ENCODE measurements at places on chromosomes 2 and 18.

- DNase-seq, result no peak
Observed at GRCh38 chr18:22324191-22325131, 93.3 kb downstream of the CTAGE1 start.

DNA sequence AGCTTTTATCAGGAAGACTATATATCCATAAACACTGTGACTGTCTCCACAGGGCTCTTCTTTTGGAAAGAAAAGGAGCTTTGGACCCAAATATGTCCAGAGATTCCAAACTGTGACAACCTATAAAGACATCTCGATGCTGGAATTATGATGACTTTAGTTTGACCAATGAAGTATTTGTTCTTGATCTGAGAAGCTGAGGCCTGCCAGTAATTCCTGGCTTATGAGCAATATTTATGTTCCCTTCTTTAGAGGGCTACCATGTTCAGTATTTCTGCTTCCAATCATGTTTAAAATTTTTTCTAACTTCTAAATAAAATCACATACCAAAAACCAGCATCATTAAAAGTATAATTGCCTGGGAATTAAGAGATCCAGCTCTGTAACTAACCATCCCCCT is 41.1 kb downstream of the FEZ2 start:
- DNase-seq, result no peak

DNA sequence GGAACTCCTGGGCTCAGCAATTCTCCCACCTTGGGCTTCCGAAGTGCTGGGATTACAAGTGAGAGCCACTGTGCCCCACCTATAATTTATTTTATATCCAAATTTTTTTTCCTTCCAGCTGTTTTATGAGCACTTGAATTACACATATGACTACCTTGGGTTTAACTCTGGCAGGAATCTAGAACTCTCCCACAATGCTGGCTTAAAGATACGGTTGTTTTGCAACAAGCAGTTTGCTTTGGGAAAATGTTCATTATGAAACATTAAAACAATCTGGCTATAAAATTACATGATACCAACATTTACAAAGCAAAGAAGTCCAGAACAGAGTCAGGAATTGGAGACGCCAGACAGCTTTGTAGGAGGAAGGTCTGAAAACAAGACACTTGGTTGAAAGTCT is 12.8 kb downstream of the CD302 start:
- DNase-seq, result no peak

DNA sequence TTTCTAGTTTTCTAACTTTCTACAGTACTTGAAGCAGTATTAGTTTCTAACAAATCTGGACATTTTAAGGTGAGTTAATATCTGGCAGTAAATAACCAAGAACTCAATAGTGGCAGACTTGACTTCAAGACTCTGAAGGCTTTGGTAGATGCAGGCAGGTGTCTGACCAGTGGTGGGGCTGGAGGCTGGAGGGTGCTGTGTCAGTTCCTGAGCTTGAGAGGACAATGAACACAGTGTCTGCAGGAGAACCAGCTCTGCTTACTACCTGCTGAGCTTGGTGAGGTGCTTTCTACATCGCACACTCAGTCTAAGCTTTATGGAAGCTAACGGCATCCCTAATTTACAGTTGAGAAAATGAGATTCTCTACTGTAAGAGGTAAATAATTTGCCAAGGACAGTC is 21.2 kb downstream of the ALLC start:
- DNase-seq, result no peak

GRCh38 chr2:9423922-9424272 is 443 bp downstream of the CPSF3 start:
- DNase-seq, result no peak

DNA sequence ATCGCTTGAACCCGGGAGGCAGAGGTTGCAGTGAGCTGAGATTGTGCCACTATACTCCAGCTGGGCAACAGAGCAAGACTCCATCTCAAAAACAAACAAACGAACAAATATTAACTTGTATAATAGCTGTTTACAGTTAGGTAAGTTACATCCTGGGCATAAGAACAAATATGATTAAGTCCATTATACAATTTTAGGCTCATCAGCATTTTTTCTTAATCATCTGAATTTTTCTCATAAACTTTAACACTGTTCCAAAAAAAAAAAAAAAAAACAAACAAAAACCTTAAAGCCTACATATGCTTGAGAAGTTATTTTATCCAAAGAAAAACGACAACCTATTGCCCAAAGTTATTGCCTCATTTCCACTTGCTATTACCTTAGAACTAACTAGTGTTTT is 1042.5 kb downstream of the DPP10 start:
- no peak for DNase-seq

DNA sequence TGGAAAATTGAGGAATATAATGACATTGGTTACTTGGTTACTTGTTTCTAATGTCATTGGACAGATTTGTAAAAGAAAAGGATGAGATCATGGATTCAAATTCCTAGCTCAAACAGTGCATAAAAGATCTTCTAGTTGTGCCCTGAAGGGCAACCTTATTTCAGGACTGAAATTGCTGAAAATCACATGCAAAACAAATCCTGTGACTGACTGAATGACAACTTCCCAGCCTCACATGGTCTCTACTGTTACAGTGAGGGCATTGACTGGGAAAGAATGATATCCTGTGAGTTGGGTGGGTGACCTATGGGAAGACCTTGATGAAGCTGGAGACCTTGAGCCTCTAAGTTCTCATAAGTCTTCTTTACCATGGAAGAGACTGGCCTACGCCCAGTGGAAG is 90.4 kb upstream of the HAAO start:
- no peak for DNase-seq

DNA sequence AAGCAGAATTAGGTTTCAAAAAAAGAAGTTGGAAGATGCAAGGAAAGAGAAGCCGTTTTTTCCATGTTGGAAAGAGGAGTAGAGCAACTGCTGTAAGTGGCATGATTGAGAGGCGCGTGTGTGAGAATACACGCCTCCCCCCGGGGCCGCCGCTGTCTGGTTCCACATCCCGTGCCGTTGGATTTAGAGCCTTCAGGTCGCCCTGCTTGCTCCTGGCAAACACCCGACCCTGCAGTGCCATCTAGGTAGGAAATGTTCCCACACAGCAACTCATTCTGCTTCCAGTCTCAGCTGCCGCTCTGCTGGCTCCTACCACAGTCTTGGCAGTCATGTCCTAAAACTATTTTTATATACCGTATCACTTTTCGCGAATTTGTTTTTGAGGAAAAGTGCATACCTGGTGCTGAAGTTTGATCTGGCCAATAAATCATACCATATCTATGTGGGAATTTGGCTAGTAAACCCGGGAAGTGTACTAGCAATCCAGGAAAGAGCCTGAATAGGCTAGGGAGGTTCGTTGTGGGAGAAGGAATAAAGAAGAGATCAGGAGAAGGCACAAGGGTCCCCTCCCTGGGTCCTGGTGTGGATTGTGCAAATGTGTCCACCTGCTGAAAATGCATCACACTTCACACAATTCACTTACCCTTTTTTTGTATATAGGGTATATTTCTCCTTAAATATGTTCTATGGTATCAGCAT is 372.7 kb downstream of the FBXO15 start:
- DNase-seq, result peak; percentile 76

DNA sequence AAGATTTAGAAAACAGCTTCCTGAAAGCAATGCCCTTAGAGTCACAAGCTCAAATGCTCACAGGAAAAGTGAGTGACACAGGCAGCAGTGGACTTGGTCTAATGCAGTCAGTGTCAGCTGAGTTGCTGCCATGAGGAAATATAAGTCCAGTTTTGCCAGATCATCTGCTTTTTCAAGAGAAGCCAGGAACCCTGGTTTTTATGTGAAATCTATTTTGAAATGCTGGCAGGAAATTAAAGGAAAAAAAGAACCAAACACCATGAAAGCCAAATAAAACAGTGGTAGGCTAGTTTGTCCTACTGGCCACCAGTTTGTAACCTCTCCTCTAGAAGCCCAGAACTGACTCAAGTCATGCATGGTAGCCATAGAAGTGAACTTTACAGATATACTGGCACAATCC is 109.2 kb downstream of the THADA start:
- DNase-seq, result peak; percentile 55

DNA sequence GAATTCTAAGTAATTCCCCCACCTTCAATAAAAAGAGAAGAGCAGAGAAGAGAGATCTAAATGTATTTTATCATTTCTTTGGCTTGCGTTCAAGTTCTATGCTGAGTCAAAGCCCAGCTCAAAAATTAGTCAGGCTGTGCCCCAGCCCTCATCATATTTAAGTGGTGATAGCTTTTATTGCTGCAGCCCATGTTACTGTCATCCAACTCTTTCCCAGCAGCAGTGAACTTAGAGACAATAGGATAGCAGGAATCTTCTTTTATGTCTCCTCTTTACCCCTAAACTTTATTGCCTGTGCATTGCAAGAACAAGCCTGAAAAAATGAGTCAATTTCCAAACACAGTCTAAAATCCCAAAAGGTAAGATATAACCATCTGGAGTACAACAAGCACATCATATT is 1599.3 kb upstream of the PIK3C3 start:
- DNase-seq, result no peak
